ENCODE measurements at places on chromosomes 4 and X. TPM values are rescaled to one million over a fixed set of nuclear protein-coding genes. Genes with fewer than 3 reads are reported as not detected.

DNA sequence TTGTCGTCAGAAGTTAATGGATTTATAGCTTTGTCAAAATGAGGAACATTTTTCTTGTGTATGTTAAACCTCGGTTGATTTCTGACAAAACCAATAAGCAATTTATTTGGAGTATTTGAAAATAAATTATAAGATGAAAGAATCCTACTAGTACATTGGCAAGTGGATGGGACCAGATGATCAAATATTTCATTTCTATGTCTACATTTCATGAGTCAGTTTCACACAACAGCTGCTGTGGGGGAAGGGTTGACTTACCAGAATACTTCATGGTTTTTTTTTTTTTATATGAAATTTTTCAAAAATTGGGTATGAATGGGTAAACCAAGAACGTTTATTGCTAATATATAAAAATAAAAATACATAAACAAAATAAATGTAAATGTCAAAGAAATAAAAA, 39.4 kb downstream of the RAPGEF2 start:
- H3K4me3 ChIP-seq = no peak overlapping the region
- H3K27ac ChIP-seq = no peak overlapping the region
- no peak for DNase-seq
- no peaks in the 10 kb centered on the region for H3K36me3 ChIP-seq

- no peaks in the 10 kb centered on the region for H3K27me3 ChIP-seq
- peaks cover 4% of the 10 kb centered on the region for H3K36me3 ChIP-seq
- H3K27ac ChIP-seq = peak overlapping the region; percentile 85
- DNase-seq = peak; percentile 90
- H3K4me3 ChIP-seq = peak overlapping the region; percentile 94
- peaks cover 17% of the 10 kb centered on the region for H3K4me1 ChIP-seq
Observed at GRCh38 chr4:184473499-184474262, 669 bp downstream of the IRF2 start.

GRCh38 chr4:6956087-6956433, 46.4 kb downstream of the TBC1D14 start:
- no peaks in the 10 kb centered on the region for H3K27me3 ChIP-seq
- peaks cover 4% of the 10 kb centered on the region for H3K4me1 ChIP-seq
- no peak overlapping the region for H3K4me3 ChIP-seq
- H3K27ac ChIP-seq = no peak overlapping the region
- DNase-seq = no peak

- no peak for DNase-seq
- no peaks in the 10 kb centered on the region for H3K27me3 ChIP-seq
- H3K27ac ChIP-seq = no peak overlapping the region
- no peaks in the 10 kb centered on the region for H3K36me3 ChIP-seq
- no peaks in the 10 kb centered on the region for H3K4me1 ChIP-seq
- no peak overlapping the region for H3K4me3 ChIP-seq
Observed at GRCh38 chr4:135325264-135325663, 1123.7 kb upstream of the PABPC4L start.

Gene DMP1
- total RNA-seq = not detected

Gene ASB9
- not detected for total RNA-seq

Gene RHOXF2
- total RNA-seq = under 0.01 TPM
